ENCODE measurements at places on chromosomes 6 and 20. TPM values are rescaled to one million over a fixed set of nuclear protein-coding genes. Genes with fewer than 3 reads are reported as not detected.

- ATAC-seq: no peak
Observed at GRCh38 chr20:37711994-37712964, 18.4 kb downstream of the CTNNBL1 start.

- ATAC-seq: no peak
Observed at GRCh38 chr6:129135451-129135850, 252.5 kb downstream of the LAMA2 start.

- ATAC-seq: no peak
Observed at GRCh38 chr6:100261486-100261885, 203.2 kb downstream of the SIM1 start.

GRCh38 chr20:63154395-63154794, 61.5 kb downstream of the YTHDF1 start:
- ATAC-seq: no peak

The ALDH8A1 gene
- total RNA-seq: 1.2 TPM

The SOBP gene
- total RNA-seq: not detected

The SMIM8 gene
- 6.2 TPM for total RNA-seq

The SLC22A7 gene
- not detected for total RNA-seq
